Colonic mucosa (tissue), 4 donors: ENCODE measurements at places on chromosomes 13 and 19. TPM values are rescaled to one million over a fixed set of nuclear protein-coding genes. Genes with fewer than 3 reads are reported as not detected.

GRCh38 chr13:33828431-33829129 is 10.6 kb downstream of the RFC3 start:
- no peaks in the 10 kb centered on the region for H3K27me3 ChIP-seq
- no peaks in the 10 kb centered on the region for H3K4me1 ChIP-seq
- no peak for DNase-seq

GRCh38 chr13:38483623-38484022 is 134.0 kb downstream of the UFM1 start:
- H3K4me1 ChIP-seq = no peaks in the 10 kb centered on the region
- no peak for DNase-seq
- H3K36me3 ChIP-seq = no peaks in the 10 kb centered on the region
- no peak overlapping the region for H3K4me3 ChIP-seq
- H3K27me3 ChIP-seq = no peaks in the 10 kb centered on the region

- DNase-seq = no peak
- no peaks in the 10 kb centered on the region for H3K36me3 ChIP-seq
- no peaks in the 10 kb centered on the region for H3K27me3 ChIP-seq
- H3K4me3 ChIP-seq = no peak overlapping the region
Observed at GRCh38 chr13:66446413-66446812, 783.7 kb downstream of the PCDH9 start.

DNA sequence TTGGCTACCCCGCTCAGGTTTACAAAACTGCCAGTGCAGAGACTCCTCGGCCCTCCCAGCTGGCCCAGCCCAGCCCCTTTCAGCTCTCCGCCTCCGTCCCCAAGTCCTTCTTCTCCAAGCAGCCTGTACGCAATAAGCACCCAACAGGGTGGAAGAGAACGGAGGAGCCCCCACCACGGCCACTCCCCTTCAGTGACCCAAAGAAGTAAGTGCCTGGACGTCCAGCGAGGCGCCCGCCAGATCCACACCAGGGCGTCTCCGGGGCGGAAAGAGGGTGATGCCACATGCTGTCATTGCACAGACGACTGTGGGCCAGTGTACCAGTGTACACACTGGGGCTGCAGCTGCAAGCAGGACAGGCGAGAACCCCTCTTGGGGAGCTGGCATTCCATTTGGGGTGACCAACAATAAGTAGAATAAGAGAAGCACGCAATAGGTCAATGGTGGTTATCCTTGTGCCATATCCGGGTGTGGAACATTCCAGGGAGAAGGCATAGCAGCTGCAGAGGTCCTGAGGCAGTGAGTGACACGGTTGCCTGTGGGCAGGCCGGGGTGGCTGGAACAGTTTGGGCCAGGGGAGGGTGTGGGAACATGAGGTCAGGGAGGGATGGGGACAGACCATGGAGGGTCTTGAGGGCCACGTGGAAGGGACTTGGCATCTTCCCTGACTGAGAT is 41.3 kb downstream of the DPF1 start:
- no peak for DNase-seq
- H3K4me1 ChIP-seq = no peaks in the 10 kb centered on the region
- no peak overlapping the region for H3K27ac ChIP-seq
- H3K27me3 ChIP-seq = no peaks in the 10 kb centered on the region
- H3K4me3 ChIP-seq = no peak overlapping the region

The EIF3K gene
- total RNA-seq = 367 TPM

The POU4F1 gene
- not detected for total RNA-seq

DNA sequence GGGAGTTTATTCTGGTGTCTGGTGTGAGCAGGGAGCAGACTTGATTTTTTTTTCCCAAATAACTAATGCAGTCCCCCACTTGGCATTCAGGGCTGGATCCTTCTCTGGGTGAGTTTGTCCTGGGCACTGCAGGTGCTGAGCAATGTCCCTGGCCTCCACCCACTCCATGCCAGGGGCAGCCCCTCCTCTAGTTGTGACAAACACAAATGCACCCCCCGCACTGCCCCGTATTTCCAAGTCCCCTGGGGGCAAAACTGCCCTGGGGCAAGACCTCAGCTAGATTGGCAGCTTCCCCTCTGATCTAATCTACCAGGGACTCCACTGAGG is 6.4 kb downstream of the MOB3A start:
- no peak overlapping the region for H3K4me3 ChIP-seq
- H3K27ac ChIP-seq = peak overlapping the region; percentile 48
- H3K36me3 ChIP-seq = no peaks in the 10 kb centered on the region
- DNase-seq = no peak
- H3K27me3 ChIP-seq = no peaks in the 10 kb centered on the region

The B3GNT8 gene
- 26.5 TPM for total RNA-seq

DNA sequence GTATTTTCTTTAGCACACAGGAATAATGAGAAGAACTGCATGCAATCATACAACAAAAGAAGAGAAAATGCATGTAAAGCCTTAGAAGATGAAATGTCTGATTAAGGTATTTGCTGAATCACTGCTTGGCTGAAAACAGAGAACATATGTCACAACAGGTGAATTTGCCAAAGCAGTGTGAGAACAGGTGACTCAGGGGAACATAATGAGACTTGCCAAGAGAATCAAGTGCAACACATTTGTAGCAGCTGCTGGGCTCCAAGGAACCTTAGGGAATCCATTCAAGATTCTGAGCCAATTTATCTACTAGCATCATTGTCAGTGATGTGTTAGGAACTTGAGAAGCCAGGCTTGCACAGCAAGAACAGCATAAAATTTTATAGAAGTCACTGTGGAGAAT is 273.1 kb downstream of the PCDH20 start:
- H3K36me3 ChIP-seq = no peaks in the 10 kb centered on the region
- no peak overlapping the region for H3K27ac ChIP-seq
- no peaks in the 10 kb centered on the region for H3K27me3 ChIP-seq
- DNase-seq = no peak

- H3K27ac ChIP-seq = no peak overlapping the region
- no peak for DNase-seq
- no peaks in the 10 kb centered on the region for H3K27me3 ChIP-seq
Observed at GRCh38 chr13:112576191-112576590, 11.8 kb downstream of the TUBGCP3 start.

DNA sequence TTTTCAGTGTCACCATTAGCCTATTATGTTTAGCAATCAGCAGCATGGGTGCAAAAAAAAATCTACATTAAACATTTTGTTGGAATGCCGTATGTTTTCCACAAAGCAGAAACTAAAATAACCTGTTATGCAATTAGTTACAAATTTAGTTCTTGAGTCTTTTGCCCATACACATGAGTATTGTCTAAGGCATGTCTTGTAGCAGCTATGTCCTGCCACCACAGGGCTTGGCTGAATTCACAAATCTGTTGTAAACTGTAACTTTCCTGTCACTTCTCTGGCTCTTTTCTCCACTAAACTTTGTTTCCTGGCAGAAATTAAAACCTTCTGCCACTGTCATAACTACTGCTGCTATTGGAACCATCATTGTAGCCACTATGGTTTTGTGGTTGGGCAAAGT is 277.9 kb upstream of the SPRY2 start:
- no peaks in the 10 kb centered on the region for H3K4me1 ChIP-seq
- H3K27ac ChIP-seq = no peak overlapping the region
- no peaks in the 10 kb centered on the region for H3K36me3 ChIP-seq

- no peak for DNase-seq
- H3K27me3 ChIP-seq = no peaks in the 10 kb centered on the region
- no peak overlapping the region for H3K4me3 ChIP-seq
- no peak overlapping the region for H3K27ac ChIP-seq
- no peaks in the 10 kb centered on the region for H3K4me1 ChIP-seq
- H3K36me3 ChIP-seq = no peaks in the 10 kb centered on the region
Observed at GRCh38 chr13:19622193-19622592, 11.3 kb upstream of the MPHOSPH8 start.

The NCAN gene
- total RNA-seq = 0.05 TPM

The TIMM44 gene
- total RNA-seq = 118 TPM

DNA sequence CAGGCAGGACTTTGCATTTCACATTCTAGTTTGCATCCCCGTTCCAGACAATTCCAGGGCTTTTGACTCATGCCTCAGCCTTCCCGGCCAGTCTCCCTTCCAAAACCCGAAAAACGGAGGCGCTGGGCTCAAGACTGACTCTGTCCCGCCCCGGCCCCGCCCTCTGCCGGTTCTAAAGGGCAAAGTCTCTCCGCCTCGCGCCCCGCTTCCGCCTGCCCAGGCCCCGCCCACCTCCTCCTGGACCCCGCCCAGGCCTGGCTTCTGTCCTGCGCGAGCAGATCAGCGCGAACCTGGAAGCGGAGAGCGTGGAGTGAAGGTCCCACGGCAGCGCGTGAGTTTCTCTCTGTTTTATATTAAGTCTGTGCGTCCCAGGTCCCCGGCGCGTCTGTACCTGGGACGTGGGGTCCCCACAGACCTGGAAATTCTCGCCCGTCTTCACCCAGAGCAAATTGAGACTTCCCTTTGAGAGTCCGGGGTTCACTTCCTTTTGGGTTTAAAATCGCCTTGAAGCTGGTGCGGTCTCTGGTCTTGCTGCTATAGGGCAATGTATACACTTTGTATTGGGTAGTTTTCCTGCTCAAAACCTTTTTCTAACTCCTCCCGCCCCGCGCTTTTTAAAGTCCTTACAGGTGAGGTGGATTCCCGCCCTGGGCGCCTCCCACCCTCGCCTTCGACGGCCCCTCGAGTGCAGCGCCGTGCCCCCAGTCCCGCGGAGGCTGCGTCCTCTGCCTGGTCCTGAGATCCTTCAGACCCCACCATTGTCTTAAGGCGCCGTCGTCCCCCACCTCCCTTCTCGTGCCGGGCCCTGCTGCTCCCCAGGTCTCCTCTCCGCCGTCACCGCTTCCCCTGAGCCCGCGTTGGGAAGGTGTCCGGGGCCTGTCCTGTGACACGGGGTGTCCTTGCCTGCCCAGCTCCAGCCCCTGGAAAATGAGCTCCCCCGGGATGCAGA is 31.2 kb downstream of the ZNF701 start:
- H3K27me3 ChIP-seq = no peaks in the 10 kb centered on the region
- peak; percentile 98 for DNase-seq
- H3K36me3 ChIP-seq = no peaks in the 10 kb centered on the region

DNA sequence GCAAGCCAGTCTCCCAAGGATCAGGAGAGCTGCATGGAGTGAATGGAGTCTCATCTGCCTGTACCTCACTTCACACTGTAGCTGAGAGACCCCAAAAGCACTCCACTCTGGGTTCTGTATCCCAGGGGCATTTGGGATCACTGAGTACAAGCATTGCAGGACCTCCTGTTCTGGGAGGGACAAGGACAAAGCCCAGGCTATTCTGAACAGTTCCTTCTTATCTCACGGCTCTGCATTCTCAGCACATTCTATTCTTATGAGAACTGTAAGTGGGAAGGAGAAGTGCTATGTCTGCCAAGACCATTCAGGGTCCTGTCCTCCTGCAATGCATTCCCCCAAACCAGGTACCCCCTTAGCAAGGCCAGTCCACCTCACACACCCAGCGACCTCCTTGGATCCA is 42.8 kb downstream of the RNF6 start:
- no peaks in the 10 kb centered on the region for H3K27me3 ChIP-seq
- no peak overlapping the region for H3K4me3 ChIP-seq
- H3K27ac ChIP-seq = no peak overlapping the region
- DNase-seq = no peak
- no peaks in the 10 kb centered on the region for H3K4me1 ChIP-seq
- no peaks in the 10 kb centered on the region for H3K36me3 ChIP-seq

GRCh38 chr13:60329221-60329923 is 67.6 kb upstream of the TDRD3 start:
- H3K27ac ChIP-seq = no peak overlapping the region
- no peak overlapping the region for H3K4me3 ChIP-seq
- H3K4me1 ChIP-seq = no peaks in the 10 kb centered on the region
- no peaks in the 10 kb centered on the region for H3K27me3 ChIP-seq
- H3K36me3 ChIP-seq = no peaks in the 10 kb centered on the region
- peak; percentile 42 for DNase-seq

- no peak overlapping the region for H3K27ac ChIP-seq
- no peaks in the 10 kb centered on the region for H3K27me3 ChIP-seq
- no peak overlapping the region for H3K4me3 ChIP-seq
- no peaks in the 10 kb centered on the region for H3K4me1 ChIP-seq
- no peaks in the 10 kb centered on the region for H3K36me3 ChIP-seq
Observed at GRCh38 chr19:30135093-30135757, 193.2 kb downstream of the URI1 start.

- peaks cover 35% of the 10 kb centered on the region for H3K4me1 ChIP-seq
- DNase-seq = peak; percentile 88
- H3K4me3 ChIP-seq = no peak overlapping the region
- peak overlapping the region; percentile 100 for H3K27ac ChIP-seq
- H3K36me3 ChIP-seq = no peaks in the 10 kb centered on the region
Observed at GRCh38 chr19:12786141-12786870, 5.0 kb upstream of the JUNB start.

DNA sequence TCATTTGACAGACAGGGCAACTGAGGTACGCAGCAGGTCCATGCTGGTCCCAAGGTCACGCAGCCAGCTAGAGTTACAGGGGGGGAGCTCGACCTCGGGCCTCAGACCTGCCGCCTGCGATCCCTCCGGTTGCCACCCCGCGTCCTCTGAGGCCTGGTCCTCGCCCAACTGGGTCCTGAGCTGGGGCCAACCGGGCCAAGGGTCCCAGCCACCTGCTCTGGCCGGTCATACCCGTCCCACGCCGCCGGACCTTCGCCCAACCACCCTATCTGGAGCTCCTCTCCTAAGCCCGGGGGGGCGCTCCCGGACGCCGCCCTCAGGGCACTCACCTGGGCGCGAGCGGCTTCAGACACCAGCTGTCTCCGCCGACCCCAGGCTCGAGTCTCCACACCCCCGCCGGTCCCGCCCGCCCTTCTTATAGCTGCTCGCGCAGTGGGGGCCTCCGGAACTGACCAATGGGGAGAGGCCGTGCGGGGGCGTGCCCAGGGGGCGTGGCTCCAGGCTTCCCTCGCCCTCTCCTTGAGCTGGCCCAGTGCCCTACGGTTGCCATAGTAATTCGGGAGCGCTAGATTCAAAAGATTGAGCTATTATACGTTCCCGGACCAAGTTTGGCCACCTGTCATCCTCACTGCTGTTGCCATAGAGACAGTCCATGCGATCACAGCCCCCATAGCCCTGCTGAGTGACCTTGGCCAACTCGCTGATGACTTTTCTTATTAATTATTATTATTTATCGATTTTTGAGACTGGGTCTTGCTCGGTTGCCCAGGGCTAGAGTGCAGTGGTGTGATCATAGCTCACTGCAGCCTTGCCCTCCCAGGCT is at the start of gene PLIN5:
PLIN5 (minus strand) TSS at position 389 of the 823 bp plus-strand sequence. CDS start 1,150 bp downstream, outside the sequence.
- H3K4me1 ChIP-seq = no peaks in the 10 kb centered on the region
- H3K4me3 ChIP-seq = peak within 1 kb of the TSS; percentile 32
- DNase-seq = peak; percentile 87
- H3K36me3 ChIP-seq = no peaks in the 10 kb centered on the region

- no peaks in the 10 kb centered on the region for H3K27me3 ChIP-seq
- H3K27ac ChIP-seq = no peak overlapping the region
- DNase-seq = no peak
- H3K36me3 ChIP-seq = no peaks in the 10 kb centered on the region
- no peak overlapping the region for H3K4me3 ChIP-seq
Observed at GRCh38 chr19:44615863-44616247, 2.5 kb downstream of the IGSF23 start.

DNA sequence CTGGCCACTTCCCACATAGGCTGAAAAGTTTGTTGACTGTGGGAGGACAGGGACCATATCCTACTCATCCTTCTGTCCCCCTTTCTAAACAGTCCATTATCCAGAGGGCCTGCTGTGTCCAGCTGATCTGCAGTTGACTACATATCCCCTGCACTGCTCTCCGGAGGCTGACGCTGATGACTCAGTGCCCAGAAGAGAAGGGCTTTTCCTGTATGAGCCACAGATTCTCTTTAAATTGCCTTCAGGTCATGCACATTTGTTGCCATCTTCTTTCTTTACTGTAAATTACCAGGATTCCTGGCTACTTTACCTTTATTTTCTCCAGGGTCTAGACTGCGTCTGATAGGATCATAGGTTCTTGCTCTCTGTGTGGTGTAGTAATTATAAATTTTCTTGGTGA is 125.2 kb downstream of the LACC1 start:
- H3K27me3 ChIP-seq = no peaks in the 10 kb centered on the region
- H3K4me1 ChIP-seq = no peaks in the 10 kb centered on the region
- no peak overlapping the region for H3K27ac ChIP-seq
